ENCODE measurements at places on chromosomes 4 and X.
A peak's percentile ranks its signal among the peaks of the same experiment; 100 is the strongest.

DNA sequence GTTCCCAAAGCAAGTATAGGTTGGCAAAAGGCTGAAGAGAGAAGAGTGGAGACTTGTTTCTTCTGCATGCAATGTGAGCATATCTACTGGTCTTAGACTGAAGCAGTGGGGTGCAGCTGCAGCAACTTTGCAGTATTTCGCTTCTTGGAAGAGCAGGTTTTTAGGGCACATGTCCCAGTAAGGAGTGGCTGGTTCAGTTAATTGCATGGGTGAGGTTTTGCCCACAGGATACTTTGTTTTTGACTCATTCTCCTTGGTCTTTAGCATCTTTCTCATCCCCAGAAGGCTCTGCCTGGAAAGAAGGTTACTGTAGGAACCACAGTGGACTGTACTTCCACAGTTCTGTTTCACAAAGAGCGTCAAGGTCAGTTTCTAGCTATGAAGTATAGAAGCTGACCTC, 68.0 kb upstream of the NR3C2 start:
- no peak for DNase-seq

GRCh38 chr4:87339440-87339839, 16.8 kb upstream of the HSD17B13 start:
- no peak for DNase-seq

DNA sequence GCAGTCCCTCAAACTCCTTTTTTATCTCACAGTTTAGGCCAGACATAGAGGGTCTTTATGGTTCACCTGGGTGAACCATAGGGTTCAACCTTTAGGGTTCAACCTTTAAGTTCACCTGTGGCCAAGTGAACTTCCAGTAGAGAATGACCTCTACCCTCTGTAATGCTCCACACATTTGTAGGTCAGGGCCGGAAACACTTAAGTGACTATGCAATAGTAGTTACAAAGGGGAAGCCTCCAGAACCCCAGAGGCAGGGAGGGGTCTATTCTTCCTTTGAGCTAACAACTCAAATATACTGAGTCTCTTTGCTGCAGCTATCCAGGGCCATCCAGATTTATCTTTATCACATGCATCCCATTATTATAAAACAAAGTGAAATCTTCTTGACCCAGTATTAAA, 100.0 kb downstream of the LARP1B start:
- no peak for DNase-seq

- DNase-seq = no peak
Measured at GRCh38 chrX:33989936-33990335, 142.2 kb downstream of the FAM47A start.

DNA sequence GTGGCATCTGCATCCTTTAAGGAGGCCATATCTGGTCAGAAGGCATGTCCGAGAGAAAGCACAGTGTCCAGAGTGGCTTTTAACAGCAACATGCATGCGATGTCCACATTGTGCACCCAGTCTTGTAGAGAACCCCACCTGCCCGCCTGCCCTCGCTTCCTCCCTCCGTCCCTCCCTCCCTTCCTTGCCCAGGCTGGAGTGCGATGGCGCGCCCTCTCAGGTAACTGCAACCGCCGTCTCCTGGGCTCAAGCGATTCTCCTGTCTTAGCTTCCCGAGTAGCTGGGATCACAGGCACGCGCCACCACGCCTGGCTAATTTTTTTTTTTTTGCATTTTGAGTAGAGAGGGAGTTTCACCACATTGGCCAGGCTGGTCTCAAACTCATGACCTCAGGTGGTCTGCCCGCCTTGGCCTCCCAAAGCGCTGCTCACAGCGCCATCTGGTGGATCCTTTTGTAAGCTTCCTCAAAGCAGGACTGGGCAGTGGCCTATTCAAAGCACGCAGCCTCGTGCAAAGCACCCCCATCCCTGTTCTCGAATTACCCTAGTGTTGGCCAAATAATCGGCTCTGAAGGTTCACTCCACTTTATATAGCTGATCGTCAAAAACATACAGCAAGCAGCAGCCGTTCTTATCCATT, 15.0 kb downstream of the BRCC3 start:
- DNase-seq = no peak

GRCh38 chrX:105653891-105654290, 168.4 kb upstream of the NRK start:
- no peak for DNase-seq

DNA sequence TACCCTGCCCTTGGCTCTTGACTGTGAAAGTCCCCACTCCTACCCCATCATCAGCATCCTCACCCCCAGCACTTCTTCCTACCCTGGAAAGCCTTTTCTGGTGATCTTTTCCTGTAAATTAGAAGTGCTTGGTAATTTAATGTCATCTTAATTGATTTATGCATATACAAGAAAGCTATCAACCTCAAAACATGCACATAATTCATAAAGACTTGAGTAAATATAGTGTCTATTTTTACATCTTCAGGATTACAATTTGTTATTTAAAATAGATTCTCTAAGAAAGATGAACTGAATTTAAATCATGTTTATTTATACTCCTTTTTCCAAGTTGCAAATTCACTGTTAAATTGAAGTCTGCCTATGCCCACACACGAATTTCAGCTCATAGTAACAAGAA, 36.0 kb upstream of the EXOC1L start:
- no peak for DNase-seq

- no peak for DNase-seq
Measured at GRCh38 chr4:143282211-143282707, 54.4 kb upstream of the GAB1 start.

GRCh38 chrX:68945603-68946228, 116.9 kb downstream of the EFNB1 start:
- no peak for DNase-seq

GRCh38 chrX:261919-262352, 19.2 kb upstream of the PLCXD1 start:
- DNase-seq = no peak

DNA sequence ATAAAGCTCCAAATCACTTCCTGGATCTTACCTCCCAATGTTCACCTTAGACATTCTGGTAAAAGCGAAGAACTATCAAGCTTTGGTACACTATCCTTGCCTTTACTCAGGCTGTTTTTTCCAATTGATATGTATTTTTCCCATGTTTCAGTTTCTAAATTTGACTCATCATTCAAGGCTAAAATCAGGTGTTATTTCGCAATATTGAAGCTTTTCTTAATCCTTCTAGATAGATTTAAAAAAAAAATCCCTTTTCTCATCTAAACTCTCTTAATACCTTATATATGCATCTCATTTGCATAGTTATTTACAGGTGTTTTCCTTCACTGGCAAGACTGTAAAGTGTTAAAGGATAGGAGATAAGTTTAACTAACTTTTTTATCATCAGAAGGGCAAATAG, 608.1 kb upstream of the FAM241A start:
- DNase-seq = no peak

DNA sequence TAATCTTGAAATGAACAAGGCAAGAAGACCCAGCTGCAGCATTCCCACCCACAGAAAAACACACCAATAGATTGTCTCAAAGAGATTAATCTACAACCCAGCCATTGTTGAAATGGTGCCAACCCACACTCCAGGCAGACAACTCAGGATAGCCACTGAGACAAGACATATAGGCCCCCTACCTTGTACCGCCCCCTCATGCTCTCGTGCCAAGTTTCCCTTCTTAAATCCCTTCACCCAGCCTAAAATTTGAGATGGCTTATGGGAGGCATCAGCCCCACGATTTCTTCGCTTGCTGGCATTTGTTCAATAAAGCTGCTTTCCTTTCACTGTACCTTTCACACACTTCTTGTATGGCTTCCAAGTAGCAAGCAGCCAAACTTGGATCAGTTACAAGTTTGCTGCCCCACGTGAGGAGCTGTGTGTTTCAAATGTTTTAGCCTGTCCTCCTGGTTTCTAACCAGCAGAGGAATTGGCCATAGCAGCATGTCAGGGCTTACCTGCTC, 1754.1 kb downstream of the C4orf33 start:
- DNase-seq = peak; percentile 41

DNA sequence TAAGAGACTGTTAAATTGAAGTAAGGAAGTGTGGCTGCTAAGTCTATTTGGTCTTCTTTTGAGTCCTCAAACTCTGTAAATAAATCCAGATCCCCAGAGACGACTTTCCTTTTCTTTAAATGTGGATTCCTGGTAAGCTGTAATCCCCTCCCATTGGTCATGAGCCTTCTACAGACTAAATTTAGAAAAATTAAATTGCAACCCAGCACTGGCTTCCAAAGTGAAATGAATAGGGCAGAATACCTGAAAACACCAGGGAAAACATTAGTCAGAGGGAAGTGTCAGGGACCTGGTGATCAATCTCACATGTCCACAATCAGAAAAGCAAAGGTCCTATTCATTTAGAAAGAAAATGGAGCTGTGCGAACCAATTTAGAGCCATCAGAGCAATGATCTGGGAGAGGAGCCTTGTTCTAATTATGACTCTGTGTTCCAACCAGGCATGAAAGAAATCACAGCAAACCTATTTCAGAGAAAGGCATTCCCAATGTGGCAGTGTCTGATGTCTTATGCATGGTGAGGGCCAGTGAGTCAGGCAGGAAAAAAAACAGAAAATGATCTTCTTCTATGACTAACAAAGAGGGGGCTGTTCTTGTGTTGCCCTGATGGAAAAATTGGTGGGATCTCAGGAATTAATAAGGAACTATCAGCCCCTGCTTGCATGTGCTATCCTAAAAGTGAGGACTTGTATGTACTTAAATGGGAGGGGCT, 19.8 kb upstream of the CCDC149 start:
- DNase-seq = no peak

- no peak for DNase-seq
Measured at GRCh38 chrX:40072246-40072645, 25.5 kb downstream of the BCOR start.

GRCh38 chr4:99665983-99666382, 8.4 kb upstream of the C4orf54 start:
- DNase-seq = no peak

GRCh38 chr4:156999175-156999517, 27.5 kb upstream of the PDGFC start:
- DNase-seq = peak; percentile 90

DNA sequence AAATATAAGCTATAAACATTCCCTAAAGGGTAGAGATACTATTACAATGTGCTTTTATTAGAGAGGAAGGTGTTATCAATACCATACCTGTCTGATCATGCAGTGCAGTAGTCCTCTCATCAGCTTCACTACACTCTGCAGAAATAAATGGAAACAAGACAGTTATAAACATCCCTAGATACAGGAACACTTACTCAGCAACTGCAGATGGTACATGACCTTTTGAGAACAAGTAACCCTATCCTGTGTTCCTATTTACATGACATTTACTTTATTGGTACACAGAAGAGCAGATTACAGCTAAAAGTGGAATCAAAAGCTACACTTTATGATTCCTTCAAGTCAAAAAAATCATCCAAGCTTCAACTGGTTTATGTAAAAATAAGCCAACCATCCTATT, 9.0 kb downstream of the PHKA1 start:
- DNase-seq = no peak

- DNase-seq = no peak
Measured at GRCh38 chr4:138488533-138488932, 246.4 kb upstream of the SLC7A11 start.

DNA sequence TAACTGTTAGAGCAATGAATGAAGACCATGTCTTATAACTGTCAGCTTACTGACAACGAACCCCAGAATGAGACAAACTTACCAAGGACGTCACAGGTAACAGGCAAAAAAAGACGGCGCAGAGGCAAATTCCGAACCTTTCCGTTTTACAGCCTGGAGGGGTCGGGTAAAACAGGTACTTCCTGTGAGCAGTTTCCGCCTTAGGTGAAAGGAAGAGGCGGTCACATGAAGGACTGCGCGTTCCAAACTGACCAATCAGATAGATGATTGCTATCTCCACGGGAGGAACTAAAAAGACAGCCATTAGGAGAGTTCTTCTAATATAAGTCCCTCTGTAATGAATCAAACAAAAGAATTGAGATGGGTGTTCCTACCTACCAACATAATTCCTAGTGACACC, at the start of gene COX7B2:
Gene COX7B2 (minus strand): TSS at position 168 of the 400 bp plus-strand sequence. CDS start 174,053 bp downstream, outside the sequence.
- DNase-seq = no peak

DNA sequence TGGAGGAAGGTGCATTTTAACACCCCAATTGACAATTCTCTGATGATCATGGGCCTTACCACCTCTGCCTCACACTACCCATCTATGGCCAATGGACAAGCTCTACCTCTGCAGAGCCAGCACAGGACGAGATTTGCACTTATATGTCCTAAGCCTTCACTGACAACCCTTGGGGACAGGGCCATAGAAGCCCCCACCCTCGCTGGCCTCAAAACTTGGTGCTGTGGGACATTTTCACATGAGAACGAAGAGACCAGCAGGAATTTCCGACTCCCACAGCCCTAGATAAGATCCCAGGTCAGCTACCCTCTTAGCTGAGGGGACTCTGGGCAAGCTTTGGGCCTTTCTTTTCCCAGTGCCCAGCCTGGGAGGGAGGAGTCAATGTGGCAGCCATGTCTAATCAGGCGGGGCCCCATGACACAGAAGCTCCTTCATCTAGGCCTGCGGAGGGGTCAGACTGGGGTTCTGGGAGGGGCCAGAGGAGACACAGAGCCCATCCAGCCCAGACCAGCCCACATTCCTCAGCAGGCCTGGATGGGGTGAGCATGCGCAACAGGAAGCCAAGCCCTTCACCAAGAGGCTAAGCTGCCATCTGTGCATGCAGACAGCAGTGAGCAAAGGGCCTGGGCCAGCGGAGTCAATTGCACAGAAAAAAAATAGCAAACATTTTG, 12.1 kb downstream of the PJA1 start:
- no peak for DNase-seq

DNA sequence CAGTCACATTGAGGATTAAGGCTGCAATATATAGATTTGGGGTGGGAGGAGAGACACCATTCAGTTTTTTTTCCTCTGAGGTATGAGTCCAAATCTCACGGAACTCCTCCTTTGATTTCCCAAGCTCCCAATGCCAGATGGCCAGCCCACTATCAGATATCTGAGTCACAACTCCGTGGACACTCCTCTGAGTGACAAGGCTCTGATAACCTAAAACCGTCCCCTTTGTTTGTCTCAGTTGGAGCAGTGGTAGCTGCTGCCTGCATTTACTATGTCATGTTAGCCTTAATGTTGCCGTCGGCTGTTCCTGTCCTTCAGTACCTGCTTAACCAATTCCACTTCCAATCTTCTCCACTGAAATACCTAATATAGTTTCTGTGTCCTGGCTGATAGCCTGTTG, 107.3 kb downstream of the DTHD1 start:
- DNase-seq = no peak

- no peak for DNase-seq
Measured at GRCh38 chrX:134654398-134655012, 3.8 kb downstream of the PLAC1 start.

DNA sequence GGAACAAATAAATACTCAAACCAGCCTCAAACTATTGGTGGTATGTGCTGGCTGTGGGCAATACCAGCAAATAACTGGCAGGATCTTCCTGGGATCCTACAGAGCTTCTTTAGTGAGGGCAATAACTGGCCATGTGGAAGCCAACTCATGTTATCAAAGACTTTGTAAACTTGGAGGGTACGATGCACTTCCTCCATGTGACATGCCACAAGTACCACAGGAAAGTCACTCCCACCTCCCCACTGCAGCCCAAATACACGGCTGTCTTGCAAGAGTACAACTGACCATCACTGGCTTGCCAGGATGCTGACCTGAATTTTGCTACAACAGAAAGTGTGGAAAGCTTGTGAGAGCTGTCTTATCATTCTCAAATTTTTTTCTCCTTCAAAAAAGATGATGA, 93.3 kb upstream of the MAML3 start:
- no peak for DNase-seq

- DNase-seq = peak; percentile 92
Measured at GRCh38 chr4:41476310-41476885, 61.6 kb upstream of the LIMCH1 start.

GRCh38 chr4:93918856-93919255, 90.3 kb downstream of the ATOH1 start:
- DNase-seq = no peak
